ENCODE measurements at places on chromosomes 5 and 9. TPM values are rescaled to one million over a fixed set of nuclear protein-coding genes. Genes with fewer than 3 reads are reported as not detected.
A peak's percentile ranks its signal among the peaks of the same experiment; 100 is the strongest.

Gene PCDHB2
- total RNA-seq: 0.37 TPM

Gene SLC34A1
- 0.10 TPM for total RNA-seq

DNA sequence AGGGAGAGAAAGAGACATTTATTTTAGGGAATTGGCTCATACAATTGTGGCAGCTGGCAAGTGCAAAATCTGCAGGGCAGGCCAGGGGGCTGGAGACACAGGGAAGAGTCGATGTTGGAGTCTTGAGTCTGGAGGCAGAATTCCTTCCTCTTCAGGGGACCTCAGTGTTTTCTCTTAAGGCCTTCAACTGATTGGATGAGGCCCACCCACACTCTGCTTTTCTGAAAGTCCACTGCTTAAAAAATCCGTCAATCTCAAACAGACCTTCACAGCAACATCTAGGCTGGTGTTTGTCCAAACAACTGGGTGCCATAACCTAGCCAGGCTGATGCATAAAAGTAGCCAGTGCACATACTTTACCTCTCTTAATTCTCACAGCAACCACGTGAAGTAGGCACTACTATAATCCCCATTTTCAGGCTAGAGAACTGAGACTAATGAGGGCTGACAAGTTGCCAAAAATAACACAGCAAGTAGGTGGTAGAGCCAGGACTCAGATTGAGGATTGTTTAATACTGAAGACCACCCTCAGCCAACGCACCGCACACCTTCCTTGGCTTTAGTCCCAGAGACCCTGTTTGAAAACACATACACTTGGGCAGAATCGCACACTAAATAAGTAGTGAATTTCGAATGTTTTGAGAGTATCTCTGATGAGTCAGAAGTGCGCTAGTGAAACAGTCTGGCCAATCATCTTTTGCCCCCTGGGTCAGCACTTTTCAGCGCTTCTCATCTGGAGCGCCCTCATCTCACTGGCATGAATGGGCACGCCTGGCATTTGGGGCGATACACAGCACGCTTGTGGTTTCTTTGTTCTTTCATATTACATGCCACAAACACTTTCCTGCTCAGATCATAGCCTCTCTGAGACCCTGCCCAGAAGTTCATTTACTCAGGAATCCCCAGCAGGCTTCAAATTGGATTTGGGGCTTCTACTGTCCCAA is 591.4 kb downstream of the CCDC171 start:
- peak; percentile 52 for DNase-seq

Gene CDHR2
- not detected for total RNA-seq

DNA sequence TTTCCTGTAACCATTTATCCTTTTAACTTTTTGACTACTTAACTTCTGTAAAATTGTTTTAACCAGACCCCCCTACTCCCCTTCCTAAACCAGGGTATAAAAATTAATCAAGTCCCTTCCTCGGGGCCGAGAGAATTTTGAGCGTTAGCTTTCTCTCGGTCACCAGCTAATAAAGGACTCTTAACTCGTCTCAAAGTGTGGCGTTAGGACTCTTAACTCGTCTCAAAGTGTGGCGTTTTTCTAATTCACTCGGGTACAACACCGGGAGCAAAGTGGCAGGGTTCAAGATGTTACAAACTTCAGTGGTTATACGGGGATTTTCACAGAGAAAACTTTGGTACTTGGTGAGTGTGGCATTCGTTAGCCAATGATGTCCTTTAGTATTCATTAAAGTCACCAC is 39.7 kb upstream of the PPP1R26 start:
- no peak for DNase-seq

Gene REEP2
- total RNA-seq: 2.6 TPM
